Peyer's patch (tissue), 4 donors: ENCODE measurements at places on chromosomes 12 and 14. TPM values are rescaled to one million over a fixed set of nuclear protein-coding genes. Genes with fewer than 3 reads are reported as not detected.

Gene MYH6
- total RNA-seq = not detected

Gene SPATA7
- total RNA-seq = 8.3 TPM

Gene HOXC10
- not detected for total RNA-seq

Gene NRL
- 13.5 TPM for total RNA-seq
